ENCODE measurements at places on chromosomes 3 and 15.

GRCh38 chr15:38080651-38081275 lies 146.3 kb downstream of the TMCO5A start:
- DNase-seq: no peak

DNA sequence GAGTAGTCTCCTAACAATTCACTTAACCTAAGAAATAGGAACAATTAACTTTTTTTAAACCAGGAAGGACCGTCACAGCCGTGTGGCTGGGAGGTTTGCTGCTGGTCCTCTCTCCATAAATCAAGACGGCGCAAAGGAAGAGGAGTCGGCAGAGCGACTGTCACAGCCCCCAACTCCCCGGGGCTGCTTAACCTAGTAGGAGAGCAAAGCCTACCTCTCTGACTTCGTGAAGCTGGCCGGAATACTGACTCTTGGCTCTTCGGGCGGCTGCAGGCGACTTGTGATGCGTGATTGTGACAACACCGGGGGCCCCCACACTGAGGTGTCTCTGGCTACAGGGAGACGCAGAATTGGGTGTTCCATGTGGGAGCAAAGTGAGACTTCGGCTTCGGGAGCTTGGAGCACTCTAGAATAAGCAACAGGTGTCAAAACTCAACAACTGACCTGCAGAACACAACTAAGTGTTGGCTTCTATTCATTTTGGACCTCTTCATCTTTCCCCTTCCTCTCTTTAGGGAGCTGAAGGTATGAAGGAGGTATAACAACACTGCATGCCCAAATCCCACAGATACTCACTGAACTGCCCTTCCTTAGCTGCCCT lies 151.1 kb downstream of the OSBPL10 start:
- no peak for DNase-seq

- DNase-seq: no peak
These were observed 13.8 kb downstream of the THSD4 start for GRCh38 chr15:71128939-71129562.

DNA sequence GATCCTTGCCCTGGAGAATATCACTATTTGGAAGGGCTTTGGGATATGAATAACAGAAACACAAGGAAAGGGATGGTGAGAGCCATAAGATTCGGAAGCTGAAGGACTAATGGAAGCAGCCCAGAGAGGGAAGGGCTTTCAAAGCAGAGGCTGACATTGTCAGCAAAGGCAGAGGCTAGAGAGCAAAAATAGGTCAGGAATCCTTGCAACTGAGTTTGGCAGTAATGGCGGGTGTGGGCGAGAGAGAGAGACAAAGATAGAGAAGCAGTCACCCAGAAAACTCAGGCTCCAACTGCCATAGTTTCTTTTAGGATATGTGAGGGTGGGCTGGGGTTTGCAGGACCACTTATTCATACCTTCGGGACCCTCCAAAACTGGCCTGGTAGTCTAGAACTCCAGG lies 248.6 kb downstream of the OPA1 start:
- no peak for DNase-seq

GRCh38 chr3:17062736-17063135 lies 178.0 kb downstream of the PLCL2 start:
- DNase-seq: no peak

GRCh38 chr3:80889535-80889934 lies 871.9 kb downstream of the GBE1 start:
- no peak for DNase-seq

DNA sequence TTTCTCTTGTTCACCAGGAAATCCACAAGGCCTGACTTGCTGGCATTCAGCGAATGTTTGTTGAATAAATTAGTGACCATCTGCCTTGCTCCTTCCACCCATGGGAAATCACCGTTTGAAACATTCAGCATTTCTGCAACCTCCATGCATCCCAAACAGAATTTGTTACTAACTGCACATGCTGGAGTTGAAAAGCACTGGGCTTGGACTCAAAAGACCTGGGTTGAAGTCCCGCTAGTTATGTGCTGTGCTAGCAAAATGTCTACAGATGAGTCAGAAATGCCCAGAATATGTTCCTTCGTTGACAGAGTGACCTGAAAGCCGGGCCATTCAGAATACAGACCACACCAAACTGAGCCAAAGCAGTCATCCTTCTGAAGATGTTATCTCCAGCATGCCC lies 144.6 kb downstream of the ALDH1A2 start:
- no peak for DNase-seq

- DNase-seq: peak; percentile 56
These were observed 365.6 kb downstream of the MAGI1 start for GRCh38 chr3:65672871-65673815.

- peak; percentile 39 for DNase-seq
These were observed 600 bp downstream of the FBXO45 start for GRCh38 chr3:196569003-196569516.

- DNase-seq: no peak
These were observed 63.8 kb downstream of the SLCO2A1 start for GRCh38 chr3:133965906-133966305.

DNA sequence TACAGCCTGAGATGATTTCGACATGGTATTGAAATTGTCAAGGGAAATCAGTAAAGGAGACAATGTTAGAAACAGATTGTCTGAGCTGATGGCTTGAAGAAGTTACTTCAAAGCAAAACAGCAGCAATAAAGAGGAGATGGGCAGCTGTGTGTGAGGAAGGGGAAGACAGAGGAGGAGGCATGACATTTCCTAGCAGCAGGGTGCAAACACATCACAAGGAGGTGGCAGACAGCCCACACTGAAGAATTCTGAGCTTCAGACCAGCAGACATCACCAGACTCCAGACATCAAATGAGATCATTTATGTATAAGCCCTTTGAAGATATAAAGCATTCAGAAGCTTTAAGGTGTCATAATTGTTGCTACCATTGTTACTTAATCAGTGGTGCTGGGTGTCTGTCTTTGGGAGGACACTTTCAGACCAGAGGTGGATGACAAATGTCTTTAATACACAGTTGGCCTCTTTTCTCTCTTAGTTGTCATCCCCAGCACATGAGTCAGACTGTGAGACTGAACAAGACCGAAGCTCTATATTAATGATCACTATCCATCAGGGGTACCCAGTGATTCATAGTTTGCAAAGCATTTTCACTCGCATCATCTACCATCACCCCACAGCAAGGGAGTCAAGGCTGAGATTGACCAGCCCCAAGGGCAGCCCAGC lies 203.9 kb downstream of the MINAR1 start:
- DNase-seq: peak; percentile 43

DNA sequence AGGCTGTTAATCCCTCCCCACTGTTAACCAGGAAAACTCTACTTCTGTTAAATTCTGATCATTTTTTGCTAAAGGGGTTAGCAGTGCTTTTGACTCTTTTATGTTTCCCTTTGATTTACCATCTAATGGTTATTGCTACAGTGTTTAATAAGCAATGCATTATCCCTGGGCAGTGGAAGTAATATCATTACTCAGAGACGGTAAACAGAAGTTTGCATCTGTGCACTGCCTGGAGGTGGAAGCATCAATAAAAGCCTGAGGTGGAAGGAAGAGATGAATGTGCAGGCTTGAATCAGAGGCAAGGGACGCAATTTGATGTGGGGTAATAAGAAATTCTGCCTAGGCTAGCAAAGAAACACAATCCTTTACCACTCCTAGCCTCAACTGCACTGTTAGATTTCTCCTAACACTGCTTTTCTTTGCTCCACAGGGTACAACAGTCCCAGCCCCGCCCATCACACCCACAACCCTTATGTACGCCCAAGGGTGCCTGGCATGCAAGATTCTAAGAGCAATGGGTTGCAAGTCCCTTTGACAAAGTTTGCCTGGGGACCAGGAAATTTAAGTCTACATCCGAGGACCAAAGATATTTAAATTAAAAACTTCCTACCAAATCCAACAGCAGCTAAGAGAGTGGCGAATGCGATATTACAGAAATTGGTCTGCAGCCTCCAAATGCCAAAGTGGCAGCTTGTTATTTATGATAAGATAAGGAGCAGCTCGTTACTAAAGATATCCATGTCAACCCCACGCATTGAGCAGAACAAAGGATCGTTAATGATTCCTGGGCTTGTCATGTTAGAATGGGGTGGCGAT lies 261.4 kb downstream of the FHIT start:
- no peak for DNase-seq

DNA sequence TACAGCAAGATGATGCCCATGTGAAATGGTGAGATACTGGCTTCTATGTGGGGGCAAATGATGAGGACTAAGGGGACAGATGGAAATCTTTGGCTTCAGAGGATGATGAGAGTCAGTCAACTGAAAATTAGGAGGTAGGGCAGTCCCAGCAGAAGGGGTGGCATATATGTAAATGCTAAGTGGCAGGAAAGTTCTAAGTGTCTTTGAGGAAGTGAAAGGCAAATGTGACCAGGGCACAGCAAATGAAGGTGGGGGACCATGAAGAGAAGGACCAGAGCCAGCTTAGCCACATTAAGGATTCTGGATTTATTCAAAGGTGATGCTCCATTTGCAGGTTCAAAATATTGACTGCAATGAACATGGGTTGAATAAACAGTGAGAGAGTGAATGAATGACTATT lies 29.2 kb upstream of the LIMD1 start:
- no peak for DNase-seq

GRCh38 chr15:78073046-78073787 lies 4.3 kb downstream of the TBC1D2B start:
- no peak for DNase-seq

DNA sequence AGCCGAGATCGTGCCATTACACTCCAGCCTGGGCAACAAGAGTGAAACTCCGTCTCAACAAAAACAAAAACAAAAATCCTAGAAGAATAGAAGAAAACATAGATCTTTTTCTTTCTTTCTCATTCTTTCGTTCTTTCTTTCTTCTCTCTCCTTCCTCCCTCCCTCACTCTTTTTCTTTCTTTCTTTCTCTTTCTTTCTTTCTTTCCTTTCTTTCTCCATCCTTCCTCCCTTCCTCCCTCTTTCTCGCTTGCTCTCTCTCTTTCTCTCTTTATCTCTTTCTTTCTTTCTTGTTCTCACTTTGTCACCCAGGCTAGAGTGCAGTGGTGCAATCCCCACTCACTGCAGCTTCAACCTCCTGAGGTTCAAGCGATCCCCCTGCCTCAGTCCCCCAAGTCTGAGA lies 33.8 kb upstream of the MUC4 start:
- no peak for DNase-seq

DNA sequence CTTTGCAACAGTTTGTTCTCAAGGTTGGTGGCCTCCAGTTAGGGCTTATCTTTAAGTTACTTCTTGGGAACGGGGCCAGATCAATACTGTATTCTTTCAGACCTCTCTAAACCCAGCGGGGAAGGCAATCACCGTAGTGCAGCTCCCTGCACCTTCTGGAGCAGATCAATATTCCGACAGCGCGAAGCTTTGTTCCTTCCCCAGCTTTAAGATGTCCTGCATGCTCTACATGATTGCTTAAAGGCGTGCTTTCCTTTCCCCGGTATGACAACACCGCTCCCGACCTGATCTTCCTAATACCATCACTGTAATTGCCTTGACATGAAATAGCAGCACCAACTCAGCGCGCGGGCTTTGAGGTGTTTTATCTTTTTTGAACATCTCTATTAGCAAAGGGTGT lies 755.2 kb downstream of the NR2F2 start:
- DNase-seq: no peak

DNA sequence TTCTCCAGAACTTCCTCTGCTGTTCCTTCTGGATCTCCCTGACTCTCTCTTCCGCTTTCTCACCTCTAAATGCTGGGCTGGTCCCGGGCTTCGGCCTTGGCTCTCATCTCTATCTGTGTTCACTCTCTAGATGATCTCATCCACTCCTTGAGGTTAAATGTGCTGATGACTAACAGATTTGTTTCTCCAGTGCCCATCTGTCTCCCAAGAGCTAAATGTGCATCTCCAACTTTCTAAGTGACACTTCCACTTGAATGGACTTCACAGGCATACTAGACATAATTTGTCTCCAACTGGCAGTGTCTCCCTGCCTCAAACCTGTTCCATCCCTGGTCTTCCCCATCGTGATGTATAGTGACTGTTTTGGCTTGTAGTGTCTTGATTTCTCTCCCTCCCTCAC lies 95.3 kb downstream of the ITPR1 start:
- DNase-seq: no peak

DNA sequence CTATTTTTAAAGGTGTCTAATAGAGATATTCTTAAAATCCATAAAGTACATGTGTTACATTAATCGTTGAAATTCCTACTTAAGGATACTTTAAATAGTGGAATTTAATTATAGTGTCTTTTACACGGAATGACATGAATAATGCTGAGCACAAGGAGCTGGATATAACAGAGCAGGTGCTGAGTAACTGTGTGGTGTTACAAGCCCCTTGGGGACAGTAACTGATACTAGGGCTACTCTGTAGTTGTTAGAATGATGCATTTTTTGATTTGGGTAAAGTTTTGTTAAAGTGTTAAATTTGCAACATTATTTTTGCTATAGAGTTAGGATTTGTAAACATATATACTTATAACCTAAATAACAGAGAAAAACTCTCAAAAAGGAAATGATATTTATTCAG lies 1496.1 kb downstream of the OTOL1 start:
- no peak for DNase-seq

GRCh38 chr3:46110701-46111493 lies 83.6 kb upstream of the XCR1 start:
- DNase-seq: peak; percentile 42

- peak; percentile 21 for DNase-seq
These were observed 139.4 kb upstream of the PFN2 start for GRCh38 chr3:150110097-150110496.

GRCh38 chr15:68829068-68829467 lies 8.4 kb upstream of the ANP32A start:
- DNase-seq: peak; percentile 45

GRCh38 chr15:88987934-88988671 lies 74.9 kb upstream of the MFGE8 start:
- no peak for DNase-seq

DNA sequence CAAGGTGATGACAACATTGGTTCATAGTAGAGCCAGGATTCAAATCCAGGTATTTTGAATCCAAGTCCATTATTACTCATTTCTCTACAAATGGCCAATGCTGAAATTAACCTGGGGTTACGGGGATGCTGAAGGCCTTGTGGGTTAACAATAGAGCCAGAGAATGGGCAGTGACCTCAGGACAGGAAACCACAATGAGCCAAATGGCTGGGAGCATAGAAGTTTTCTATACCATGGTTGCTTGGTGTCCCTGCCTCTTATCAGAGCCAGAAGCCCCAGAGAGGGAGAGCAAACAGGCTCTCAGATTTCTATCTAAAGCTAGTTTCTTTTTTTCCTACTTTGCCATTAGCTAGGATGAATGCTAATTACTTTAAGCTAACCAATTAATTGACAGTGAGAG lies 82.3 kb downstream of the TNIK start:
- DNase-seq: no peak

DNA sequence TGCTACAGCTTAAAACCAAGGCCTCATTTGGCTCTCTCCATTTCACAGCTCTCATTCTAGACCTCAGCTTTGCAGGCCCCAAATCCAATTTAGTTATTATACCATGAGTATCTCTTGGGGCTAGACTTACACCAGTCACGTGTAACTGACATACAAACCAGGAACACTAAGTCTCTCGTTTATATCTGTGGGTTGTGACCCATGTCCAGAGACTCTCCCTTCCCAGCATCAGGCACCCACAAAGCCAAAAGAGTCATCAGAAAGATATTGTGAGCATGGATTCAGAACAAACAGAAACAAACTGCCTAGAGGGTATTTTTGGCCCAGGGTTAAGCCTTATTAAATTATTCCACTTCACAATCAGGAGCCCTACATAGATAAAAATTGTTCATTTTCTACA lies 5.6 kb upstream of the CCDC13 start:
- DNase-seq: no peak

All from A549 (cell line).